ENCODE measurements at places on chromosomes 2 and 18.
A peak's percentile ranks its signal among the peaks of the same experiment; 100 is the strongest.

DNA sequence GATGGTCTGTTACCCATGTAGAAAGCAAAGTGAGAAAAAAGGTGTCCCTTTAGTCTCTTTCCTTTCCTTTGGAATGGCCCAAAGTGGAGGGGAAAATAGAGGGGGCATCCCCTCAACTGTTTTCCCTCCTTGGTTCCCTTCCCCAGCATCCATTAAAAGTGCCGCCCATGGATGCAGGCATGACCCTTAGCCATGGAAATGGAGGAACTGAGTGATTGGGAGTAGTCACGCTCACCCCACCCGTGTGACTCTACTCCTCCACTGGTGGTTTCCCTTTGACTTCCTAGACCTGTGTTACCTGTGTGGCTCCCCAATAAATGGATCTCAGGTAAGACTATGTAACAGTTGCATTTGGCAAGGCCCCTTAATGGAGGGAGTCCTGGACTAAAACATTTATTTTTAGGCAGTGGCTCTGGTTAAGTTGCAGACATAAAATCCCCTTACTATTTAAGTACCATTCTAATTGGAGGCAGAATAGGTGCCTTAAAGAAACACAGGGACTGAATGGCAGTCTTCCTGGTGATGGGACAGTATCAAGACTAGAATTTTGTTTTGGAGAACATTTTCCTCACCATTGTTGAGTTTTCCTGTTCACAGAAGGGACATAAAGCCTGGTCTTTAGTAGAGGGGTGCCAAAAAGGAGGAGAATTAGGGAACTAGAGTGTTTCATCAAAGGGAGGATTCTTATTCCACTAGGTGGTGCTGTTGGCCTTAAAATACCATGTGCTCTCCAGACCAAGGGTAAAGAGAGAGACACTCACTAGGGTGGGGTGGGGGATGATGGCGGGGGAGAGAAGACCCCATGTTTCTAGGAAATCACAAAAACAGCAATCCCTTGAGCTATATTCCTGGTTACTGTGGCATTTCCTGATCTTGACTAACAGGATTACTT is 25.7 kb upstream of the PLA2R1 start:
- peak; percentile 65 for DNase-seq

DNA sequence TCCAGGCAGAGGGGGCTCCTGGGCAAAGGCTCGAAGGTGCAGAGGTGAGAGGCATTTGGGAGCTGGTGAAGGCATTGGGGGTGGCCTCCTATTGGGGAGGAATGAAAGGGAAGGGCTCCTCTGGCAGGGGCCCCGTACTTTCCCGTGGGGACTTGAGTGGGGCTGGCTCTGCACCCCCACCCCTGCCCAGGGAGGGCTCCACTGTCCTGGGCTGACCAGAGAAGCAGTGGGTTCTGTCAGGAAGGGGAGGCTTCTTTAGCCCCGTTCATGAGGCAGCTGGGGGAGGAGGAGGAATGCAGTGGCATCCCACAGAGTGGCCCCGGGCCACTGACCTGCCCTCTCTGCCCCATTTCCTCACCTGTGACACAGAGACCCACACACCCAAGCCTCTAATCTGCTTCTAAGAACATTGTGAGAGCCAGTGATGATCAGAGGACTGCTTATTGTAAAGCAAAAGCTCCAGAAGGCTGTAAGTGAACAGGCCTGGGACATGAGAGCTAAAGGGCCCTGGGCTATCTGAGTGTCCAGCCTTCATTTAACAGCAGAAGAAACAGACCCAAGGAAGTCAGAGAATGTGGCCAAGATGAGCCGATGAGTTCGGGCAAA is 38.6 kb upstream of the GPAT2 start:
- DNase-seq: no peak

DNA sequence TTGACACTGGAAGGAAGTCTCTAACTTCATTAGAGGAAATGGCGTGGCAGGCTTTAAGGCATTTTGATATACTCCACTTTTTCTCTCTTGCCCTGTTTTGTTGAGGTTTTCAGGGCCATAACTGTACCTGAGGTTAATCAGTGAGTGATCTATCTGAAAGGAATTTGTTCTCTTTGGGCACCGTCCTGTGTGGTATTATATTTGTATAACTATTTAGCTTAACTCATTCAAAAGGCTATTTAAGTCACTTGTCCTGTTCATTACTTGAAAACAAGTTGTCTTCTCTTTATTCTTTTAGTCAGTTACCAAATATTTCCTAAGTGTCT is 180.4 kb downstream of the NEDD4L start:
- DNase-seq: no peak

- DNase-seq: no peak
Measured at GRCh38 chr2:112698834-112699515, 21.8 kb upstream of the NT5DC4 start.

GRCh38 chr2:70085711-70086277 is 1.5 kb upstream of the PCBP1 start:
- DNase-seq: peak; percentile 42

- peak; percentile 55 for DNase-seq
Measured at GRCh38 chr2:102736110-102736409, 25.8 kb upstream of the TMEM182 start.

- no peak for DNase-seq
Measured at GRCh38 chr2:241894681-241895426, 25.3 kb downstream of the RTP5 start.

- peak; percentile 24 for DNase-seq
Measured at GRCh38 chr2:233643128-233643527, 6.9 kb downstream of the UGT1A10 start.

DNA sequence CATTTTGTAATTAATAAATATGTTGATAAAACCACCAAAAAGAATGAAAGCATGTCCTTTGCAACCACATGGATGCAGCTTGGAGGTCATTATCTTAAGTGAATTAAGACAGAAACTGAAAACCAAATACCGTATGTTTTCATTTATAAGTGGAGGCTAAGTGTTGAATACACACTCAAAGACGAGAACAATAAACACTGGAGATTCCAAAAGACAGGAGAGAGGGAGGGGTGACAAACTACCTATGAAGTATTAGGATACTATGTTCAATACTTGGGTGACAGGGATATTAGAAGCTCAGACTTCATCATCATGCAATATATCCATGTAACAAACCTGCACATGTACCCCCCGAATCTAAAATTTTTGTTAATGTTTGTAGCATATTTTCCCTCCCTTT is 7.0 kb downstream of the ERLEC1 start:
- DNase-seq: no peak

- no peak for DNase-seq
Measured at GRCh38 chr2:98488252-98488651, 43.6 kb downstream of the INPP4A start.

DNA sequence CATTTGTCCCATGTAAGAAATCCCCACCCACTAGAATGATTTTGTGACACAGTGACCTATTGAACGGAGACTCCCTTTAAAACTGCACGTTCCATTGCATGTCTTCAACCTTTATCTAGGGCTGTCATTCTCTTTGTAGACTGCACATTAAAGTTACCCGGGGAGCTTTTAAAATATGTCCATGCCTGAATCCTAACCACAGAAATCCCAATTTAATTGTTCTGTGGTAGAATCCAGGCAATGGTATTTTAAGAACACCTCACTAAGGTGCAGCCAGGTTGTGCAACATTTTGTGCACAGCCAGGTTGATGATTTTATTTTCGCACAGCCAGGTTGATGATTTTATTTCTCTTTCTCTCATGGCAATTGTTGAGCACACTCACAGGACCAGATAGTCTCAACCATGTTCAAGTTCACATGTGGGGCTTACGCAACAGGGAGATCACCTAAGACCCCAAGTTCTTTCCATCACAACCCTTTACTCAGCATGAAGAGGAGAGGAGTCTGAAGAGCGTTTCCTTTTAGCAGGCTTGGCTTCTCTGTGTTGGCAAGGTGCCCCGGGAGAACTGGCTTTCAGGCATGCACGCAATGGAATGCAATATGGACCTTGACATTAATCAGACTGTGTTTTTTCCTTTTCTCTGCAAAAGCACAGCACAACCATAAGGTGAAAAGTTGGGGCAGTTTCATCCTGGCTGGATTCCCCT is 467.3 kb upstream of the ETAA1 start:
- no peak for DNase-seq

- DNase-seq: no peak
Measured at GRCh38 chr2:160367887-160368286, 125.7 kb downstream of the RBMS1 start.

DNA sequence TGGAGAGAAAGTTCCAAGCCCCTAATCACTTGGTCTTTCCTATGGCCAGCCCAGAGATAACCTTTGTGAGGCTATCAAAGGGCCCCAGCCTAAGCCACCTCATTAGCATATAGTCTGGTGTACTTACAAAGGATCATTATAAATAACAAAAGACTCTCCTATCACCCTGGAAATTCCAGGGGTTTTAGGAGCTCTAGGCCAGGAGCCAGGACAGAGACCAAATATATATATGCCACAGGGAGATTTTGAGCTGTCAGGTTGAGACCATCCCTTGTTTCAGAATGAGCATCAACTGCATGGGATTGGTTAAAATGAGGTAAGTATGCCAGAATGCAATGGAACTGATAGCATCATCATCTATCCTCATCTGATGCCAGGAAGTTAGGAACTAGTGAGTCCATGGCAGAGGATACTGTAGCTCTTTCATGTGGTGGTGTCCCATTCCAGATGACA is 32.1 kb upstream of the CHRNA1 start:
- no peak for DNase-seq

- DNase-seq: no peak
Measured at GRCh38 chr2:98157557-98157956, 70.6 kb downstream of the VWA3B start.

DNA sequence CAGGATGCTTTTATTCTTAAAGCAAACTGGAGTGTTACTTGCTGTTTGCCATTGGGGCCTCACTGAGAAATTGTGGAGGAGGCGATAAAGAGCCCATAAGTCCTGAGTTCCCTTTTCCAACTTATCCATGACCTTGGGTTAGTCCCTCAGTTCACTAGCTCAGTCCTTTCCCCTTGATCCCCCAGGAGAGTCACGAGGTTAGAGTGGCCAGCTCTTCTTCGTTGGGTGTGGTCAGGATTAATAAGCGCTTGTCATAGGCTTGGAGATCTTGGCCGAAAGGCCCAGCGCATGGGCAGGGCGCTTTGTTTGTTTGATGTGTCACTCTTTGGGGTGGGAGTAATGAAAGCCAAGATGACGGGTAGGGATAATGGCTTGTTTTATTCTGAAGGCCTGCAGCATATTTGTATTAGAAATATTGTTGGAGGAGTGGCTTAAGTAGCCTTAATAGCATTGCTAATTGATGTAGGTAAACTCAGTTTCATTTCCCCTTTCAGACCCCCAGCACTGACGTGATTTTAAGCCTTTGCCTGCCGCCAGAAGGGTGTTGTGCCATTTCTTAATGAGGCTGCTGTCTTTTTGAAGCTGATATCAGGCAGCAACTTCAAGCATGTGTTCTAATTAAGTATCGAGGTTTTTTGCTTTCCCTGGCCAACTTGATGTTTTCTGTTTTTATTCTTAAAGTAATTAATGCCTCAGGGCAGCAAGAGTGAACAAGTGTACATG is 15.7 kb downstream of the GRHL1 start:
- DNase-seq: peak; percentile 42

DNA sequence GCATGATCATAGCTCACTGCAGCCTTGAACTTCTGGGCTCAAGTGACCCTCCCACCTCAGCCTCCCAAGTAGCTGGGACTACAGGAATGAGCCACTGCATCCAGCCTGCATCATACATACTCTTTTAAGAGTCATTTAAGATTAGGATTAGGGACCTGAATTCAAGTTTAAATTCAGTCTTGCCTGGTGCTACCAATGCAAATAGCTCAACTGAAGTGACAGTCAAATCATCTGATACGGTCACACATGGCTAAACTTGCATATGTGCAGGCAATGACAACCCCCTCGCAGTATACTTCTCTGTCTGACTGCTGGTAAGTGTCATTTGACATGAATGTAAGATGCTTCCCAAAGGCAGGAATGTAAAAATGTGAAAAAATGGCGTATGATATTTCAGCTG is 31.8 kb upstream of the TMEM131 start:
- DNase-seq: no peak

DNA sequence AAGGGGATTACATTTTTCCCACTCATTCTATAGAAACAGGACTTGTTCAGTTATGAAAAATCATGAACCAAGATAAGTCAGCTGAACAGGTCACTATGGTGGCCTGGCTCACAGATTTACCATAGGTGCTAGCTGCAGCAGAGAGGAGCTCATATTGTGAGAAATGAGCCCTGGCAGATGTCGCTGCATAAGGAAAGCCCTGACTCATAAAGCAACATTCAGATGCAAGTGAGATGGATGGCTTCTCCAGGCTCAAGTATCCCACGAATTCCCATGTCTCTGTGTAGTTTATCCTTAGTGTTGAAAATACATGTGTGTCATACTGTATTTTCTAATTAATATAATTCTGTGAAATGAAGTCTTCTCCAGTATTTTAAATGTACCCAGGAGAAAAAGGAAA is 115.0 kb upstream of the LHCGR start:
- DNase-seq: peak; percentile 45

All from NCI-H82 (cell line).